ENCODE measurements at places on chromosomes 12 and 14.

GRCh38 chr12:14853961-14854360 lies 10.6 kb upstream of the ART4 start:
- H3K27ac ChIP-seq, result no peak overlapping the region
- no peaks in the 10 kb centered on the region for H3K27me3 ChIP-seq
- no peak for DNase-seq
- no peak overlapping the region for H3K4me3 ChIP-seq
- H3K4me1 ChIP-seq, result no peaks in the 10 kb centered on the region
- H3K36me3 ChIP-seq, result no peaks in the 10 kb centered on the region

DNA sequence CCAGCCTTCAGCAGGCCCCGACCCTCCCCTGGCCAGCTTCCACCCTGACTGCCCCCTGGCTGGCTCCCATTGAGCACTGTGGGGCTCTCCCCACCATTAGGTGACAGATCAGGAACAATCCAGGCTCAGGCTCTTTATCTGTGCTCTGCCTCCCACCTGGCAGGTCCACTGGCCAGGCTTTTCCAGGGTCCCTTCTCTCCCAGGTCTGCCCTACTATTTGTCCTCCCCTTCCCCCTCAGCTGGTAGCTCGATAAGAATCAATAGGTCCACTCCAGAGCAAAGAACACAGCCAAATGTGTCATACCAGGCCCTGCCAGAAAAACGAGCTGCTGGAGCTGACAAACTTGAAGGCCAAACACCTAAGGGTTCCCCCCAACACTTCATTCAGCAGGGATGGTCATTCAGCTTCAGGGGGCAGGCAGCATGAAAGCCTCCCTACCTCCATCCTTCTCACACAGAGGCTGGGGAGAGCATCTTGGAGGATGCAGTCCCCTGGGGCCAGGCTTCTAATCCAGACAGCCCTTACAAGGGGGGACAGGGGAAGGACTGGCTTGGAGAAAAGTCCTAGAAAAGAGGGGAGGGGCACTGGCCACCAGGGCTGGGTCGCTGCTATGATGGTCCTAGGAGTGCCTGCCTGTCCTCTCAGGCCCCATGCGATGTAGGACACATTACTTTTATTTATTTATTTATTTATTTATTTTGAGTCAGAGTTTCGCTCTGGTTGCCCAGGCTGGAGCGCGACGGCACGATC lies 1.9 kb upstream of the KRT18 start:
- H3K36me3 ChIP-seq, result no peaks in the 10 kb centered on the region
- no peak for DNase-seq
- H3K4me3 ChIP-seq, result no peak overlapping the region

DNA sequence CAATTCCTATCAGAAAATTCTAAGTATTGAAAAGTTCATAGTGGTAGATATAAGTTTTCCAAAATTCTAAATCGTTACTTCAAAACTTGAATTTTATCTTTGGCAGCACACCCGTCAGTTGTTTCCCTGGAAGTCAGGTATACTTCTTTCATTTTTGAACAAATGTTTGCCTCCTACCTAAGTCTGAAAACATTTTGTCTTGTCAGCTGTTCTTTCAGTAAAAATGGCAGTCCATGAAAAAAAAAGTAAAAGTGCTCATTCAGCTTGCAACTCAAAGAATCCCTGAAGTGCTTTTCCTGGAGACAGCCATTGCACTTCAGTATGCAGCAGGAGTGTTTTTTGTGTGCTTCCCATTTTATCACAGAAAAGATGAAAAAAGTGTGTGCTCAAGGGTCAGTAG lies 130.1 kb upstream of the NEDD1 start:
- H3K27ac ChIP-seq, result no peak overlapping the region
- no peaks in the 10 kb centered on the region for H3K27me3 ChIP-seq
- H3K36me3 ChIP-seq, result no peaks in the 10 kb centered on the region

GRCh38 chr12:18718462-18718861 lies 19.4 kb downstream of the PLCZ1 start:
- no peaks in the 10 kb centered on the region for H3K4me1 ChIP-seq
- DNase-seq, result no peak
- no peaks in the 10 kb centered on the region for H3K36me3 ChIP-seq
- no peak overlapping the region for H3K27ac ChIP-seq

GRCh38 chr12:107109726-107110719 lies 16.7 kb upstream of the CRY1 start:
- DNase-seq, result no peak
- H3K27ac ChIP-seq, result no peak overlapping the region
- H3K36me3 ChIP-seq, result no peaks in the 10 kb centered on the region
- no peak overlapping the region for H3K4me3 ChIP-seq
- H3K27me3 ChIP-seq, result no peaks in the 10 kb centered on the region

GRCh38 chr14:105483300-105484068 lies 3.2 kb upstream of the CRIP1 start:
- H3K27ac ChIP-seq, result peak overlapping the region; percentile 100
- H3K27me3 ChIP-seq, result peaks cover 6% of the 10 kb centered on the region
- peak; percentile 20 for DNase-seq
- H3K36me3 ChIP-seq, result no peaks in the 10 kb centered on the region

DNA sequence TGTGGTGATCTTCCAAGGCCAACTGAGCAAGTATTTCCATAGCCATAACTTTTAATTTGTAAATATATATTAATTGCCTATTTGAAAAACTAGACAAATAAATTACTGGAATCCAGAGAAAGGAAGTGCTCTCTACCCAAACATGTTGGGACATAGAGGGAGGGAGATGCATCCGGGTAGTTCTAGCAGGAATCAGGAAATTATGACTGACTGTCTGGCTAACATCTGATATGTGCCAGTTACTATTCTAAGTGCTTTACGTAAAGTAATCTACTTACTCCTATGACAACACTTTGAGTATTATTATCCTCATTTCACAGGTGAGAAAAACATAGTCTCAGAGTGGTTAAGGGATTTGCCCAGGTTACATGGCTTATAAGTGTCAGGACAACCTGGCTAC lies 147.7 kb upstream of the VASH1 start:
- no peaks in the 10 kb centered on the region for H3K27me3 ChIP-seq
- H3K27ac ChIP-seq, result no peak overlapping the region
- H3K4me1 ChIP-seq, result no peaks in the 10 kb centered on the region
- H3K4me3 ChIP-seq, result no peak overlapping the region
- DNase-seq, result no peak
- no peaks in the 10 kb centered on the region for H3K36me3 ChIP-seq

- H3K27ac ChIP-seq, result no peak overlapping the region
- H3K4me1 ChIP-seq, result peaks cover 14% of the 10 kb centered on the region
- H3K36me3 ChIP-seq, result no peaks in the 10 kb centered on the region
- peaks cover 36% of the 10 kb centered on the region for H3K27me3 ChIP-seq
- no peak for DNase-seq
- no peak overlapping the region for H3K4me3 ChIP-seq
Observed at GRCh38 chr14:81433378-81433777, 33.3 kb upstream of the STON2 start.

GRCh38 chr12:46304070-46304469 lies 35.2 kb upstream of the SLC38A1 start:
- no peaks in the 10 kb centered on the region for H3K4me1 ChIP-seq
- H3K27me3 ChIP-seq, result no peaks in the 10 kb centered on the region
- DNase-seq, result no peak
- H3K27ac ChIP-seq, result no peak overlapping the region

GRCh38 chr12:127284021-127284420 lies 982.9 kb upstream of the TMEM132C start:
- no peaks in the 10 kb centered on the region for H3K4me1 ChIP-seq
- no peak overlapping the region for H3K4me3 ChIP-seq
- peaks cover 12% of the 10 kb centered on the region for H3K27me3 ChIP-seq
- no peak for DNase-seq

GRCh38 chr14:80390906-80391305 lies 179.6 kb upstream of the DIO2 start:
- no peaks in the 10 kb centered on the region for H3K4me1 ChIP-seq
- H3K27me3 ChIP-seq, result no peaks in the 10 kb centered on the region
- H3K4me3 ChIP-seq, result no peak overlapping the region
- H3K27ac ChIP-seq, result no peak overlapping the region
- DNase-seq, result no peak
- no peaks in the 10 kb centered on the region for H3K36me3 ChIP-seq

Data from T-cell (primary cell).